ENCODE measurements at places on chromosomes 12 and 14.

DNA sequence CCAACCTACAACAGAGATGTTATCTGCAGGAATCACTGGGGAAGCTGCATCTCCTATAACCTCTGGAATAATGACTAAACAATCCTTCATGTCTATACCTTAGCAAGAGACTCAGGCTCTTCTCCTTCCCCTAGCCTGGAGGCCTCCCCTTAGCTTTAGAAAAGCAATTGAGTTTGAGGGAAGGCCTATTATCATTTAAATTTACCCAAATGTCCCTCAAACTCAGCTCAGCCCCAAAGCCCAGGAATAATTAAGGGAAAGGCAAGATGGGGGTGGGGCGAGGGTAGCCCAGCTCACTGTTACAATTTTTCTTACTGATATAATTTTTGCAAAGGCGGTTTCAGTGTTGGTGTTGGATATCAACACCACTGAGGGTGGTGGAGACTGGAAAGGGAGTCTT, 151.4 kb upstream of the EEA1 start:
- no peak overlapping the region for H3K4me3 ChIP-seq
- no peaks in the 10 kb centered on the region for H3K4me1 ChIP-seq
- no peaks in the 10 kb centered on the region for H3K36me3 ChIP-seq

DNA sequence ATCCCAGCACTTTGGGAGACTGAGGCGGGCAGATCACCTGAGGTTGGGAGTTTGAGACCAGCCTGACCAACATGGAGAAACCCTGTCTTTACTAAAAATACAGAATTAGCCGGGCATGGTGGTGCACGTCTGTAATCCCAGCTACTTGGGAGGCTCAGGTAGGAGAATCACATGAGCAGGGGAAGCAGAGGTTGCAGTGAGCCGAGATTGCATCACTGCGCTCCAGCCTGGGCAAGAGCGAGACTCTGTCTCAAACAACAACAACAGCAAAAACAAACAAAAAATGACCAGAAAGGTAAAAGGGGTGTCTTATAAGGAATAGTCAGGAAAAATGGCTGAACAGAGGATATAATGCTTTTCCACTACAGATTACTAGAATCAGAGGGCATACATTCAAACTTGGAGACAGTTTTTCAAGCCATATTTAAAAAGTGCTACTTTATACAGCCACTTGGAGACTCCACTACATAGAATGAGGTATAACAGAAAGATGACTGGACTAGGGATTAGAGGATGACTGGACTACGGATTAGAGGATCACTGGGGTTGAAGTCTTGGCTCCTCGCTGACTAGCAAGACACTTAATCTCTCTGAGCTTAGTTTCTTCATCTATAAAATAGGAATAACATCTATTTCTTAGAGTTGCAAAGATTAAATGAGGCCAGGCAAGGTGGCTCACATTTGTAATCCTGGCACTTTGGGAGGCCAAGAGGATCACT, 4.9 kb upstream of the CS start:
- no peaks in the 10 kb centered on the region for H3K27me3 ChIP-seq
- peaks cover 19% of the 10 kb centered on the region for H3K4me1 ChIP-seq
- H3K4me3 ChIP-seq, result no peak overlapping the region
- H3K27ac ChIP-seq, result no peak overlapping the region
- no peak for DNase-seq

GRCh38 chr12:125954362-125954761, 889.1 kb downstream of the AACS start:
- H3K36me3 ChIP-seq, result no peaks in the 10 kb centered on the region
- DNase-seq, result no peak
- H3K27ac ChIP-seq, result no peak overlapping the region

- no peaks in the 10 kb centered on the region for H3K27me3 ChIP-seq
- H3K4me1 ChIP-seq, result peaks cover 6% of the 10 kb centered on the region
- peaks cover 15% of the 10 kb centered on the region for H3K36me3 ChIP-seq
- no peak overlapping the region for H3K27ac ChIP-seq
- no peak for DNase-seq
Measured at GRCh38 chr14:77347751-77348150, 26.9 kb downstream of the GSTZ1 start.

- H3K27me3 ChIP-seq, result no peaks in the 10 kb centered on the region
- H3K4me1 ChIP-seq, result peaks cover 5% of the 10 kb centered on the region
- H3K36me3 ChIP-seq, result no peaks in the 10 kb centered on the region
Measured at GRCh38 chr12:69339999-69340398, 8.2 kb upstream of the LYZ start.

GRCh38 chr12:66065150-66065549, 65.4 kb downstream of the LLPH start:
- DNase-seq, result no peak
- H3K4me3 ChIP-seq, result no peak overlapping the region
- H3K4me1 ChIP-seq, result peaks cover 7% of the 10 kb centered on the region

- no peak for DNase-seq
- H3K4me3 ChIP-seq, result no peak overlapping the region
Measured at GRCh38 chr12:114762490-114763110, 78.6 kb upstream of the TBX3 start.

DNA sequence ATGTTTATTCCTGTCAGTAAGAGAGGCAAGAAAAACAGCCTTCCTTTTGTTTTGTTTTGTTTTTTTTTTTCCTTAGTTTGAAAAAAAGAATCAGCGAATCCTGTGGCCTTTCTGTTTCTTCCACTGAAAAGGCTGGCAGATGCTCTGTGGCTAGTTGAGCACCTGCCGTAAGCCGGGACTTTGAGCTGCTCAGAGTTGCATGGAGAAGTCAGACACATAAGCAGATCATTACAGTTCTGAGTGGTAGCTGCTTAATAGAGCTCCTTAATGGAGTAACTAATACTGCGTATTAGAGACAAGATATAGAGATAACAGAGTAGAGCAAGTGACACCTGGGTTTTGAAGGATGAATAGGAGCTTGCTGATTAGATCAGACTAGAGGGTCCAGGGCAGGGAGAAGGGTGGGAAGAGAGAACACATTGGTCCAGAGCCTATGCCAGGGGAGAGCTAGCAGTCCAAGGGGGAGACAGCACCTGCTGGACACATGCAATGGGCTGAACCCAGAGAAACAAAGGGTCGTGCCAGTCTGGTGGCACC, 129.4 kb downstream of the TSPAN9 start:
- no peak for DNase-seq
- H3K27me3 ChIP-seq, result no peaks in the 10 kb centered on the region
- no peak overlapping the region for H3K27ac ChIP-seq
- H3K36me3 ChIP-seq, result peaks cover 6% of the 10 kb centered on the region
- peaks cover 11% of the 10 kb centered on the region for H3K4me1 ChIP-seq

DNA sequence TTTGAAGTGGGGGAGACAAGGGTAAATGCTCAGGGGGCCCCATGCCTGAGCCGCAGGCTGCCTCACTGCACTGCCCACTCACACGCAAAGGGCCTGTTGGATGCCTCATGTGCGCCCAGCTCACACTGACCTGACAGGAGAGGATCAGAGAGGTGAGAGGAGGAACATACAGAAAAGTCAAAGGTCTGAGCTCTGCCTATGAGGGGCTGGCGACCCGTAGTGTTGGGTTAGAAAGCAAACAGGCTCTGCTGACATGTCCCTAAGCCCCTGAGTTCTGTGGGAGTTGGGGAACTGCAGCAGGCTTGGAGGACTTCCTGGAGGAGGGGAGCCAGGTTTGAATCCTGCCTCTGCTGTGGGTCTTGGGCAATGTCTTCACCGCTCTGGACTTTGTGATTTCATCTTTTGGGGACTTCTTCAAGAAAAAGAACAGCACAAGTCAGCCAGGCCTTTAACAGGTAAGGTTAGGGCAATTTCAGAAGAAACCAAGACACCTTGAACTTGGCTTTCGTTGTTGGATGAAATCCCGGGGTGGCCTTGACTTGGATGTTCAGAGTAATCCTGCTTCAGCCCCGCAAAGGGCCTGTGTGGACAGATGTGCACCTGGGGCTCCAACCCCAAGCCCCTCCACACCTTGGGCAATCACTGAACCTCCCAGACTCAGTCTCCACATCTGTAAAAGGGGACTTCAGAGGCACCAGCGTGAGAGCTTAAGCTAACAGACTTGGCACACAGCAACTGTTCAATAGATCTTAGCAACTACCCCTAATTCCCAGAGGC, 116.8 kb downstream of the SCARB1 start:
- H3K4me3 ChIP-seq, result peak overlapping the region; percentile 53
- peaks cover 29% of the 10 kb centered on the region for H3K4me1 ChIP-seq
- H3K27ac ChIP-seq, result no peak overlapping the region
- H3K36me3 ChIP-seq, result no peaks in the 10 kb centered on the region

- no peak overlapping the region for H3K27ac ChIP-seq
- H3K4me3 ChIP-seq, result no peak overlapping the region
- no peaks in the 10 kb centered on the region for H3K4me1 ChIP-seq
- no peaks in the 10 kb centered on the region for H3K36me3 ChIP-seq
- DNase-seq, result peak; percentile 65
Measured at GRCh38 chr12:117587631-117588287, 226.3 kb upstream of the NOS1 start.

- H3K36me3 ChIP-seq, result peaks cover 3% of the 10 kb centered on the region
- H3K27me3 ChIP-seq, result no peaks in the 10 kb centered on the region
- no peak overlapping the region for H3K27ac ChIP-seq
- DNase-seq, result no peak
- no peak overlapping the region for H3K4me3 ChIP-seq
Measured at GRCh38 chr12:77013091-77013490, 52.3 kb downstream of the E2F7 start.

- peaks cover 56% of the 10 kb centered on the region for H3K4me1 ChIP-seq
- peaks cover 11% of the 10 kb centered on the region for H3K36me3 ChIP-seq
- H3K27me3 ChIP-seq, result no peaks in the 10 kb centered on the region
- peak within 1 kb of the TSS; percentile 78 for H3K4me3 ChIP-seq
Measured at GRCh38 chr14:68979021-68979721, at the start of gene ACTN1. Gene ACTN1, minus strand, starts transcription at chr14:68979302. Its CDS starts 246 bp downstream, at chr14:68979056.

GRCh38 chr14:104434214-104435076, 145.1 kb upstream of the C14orf180 start:
- H3K36me3 ChIP-seq, result no peaks in the 10 kb centered on the region
- no peaks in the 10 kb centered on the region for H3K4me1 ChIP-seq
- H3K27ac ChIP-seq, result no peak overlapping the region
- no peak overlapping the region for H3K4me3 ChIP-seq
- no peak for DNase-seq
- H3K27me3 ChIP-seq, result peaks cover 24% of the 10 kb centered on the region

- DNase-seq, result no peak
- H3K4me1 ChIP-seq, result no peaks in the 10 kb centered on the region
- no peak overlapping the region for H3K4me3 ChIP-seq
- H3K36me3 ChIP-seq, result no peaks in the 10 kb centered on the region
- H3K27me3 ChIP-seq, result no peaks in the 10 kb centered on the region
Measured at GRCh38 chr12:78331753-78332152, 501.1 kb downstream of the NAV3 start.

DNA sequence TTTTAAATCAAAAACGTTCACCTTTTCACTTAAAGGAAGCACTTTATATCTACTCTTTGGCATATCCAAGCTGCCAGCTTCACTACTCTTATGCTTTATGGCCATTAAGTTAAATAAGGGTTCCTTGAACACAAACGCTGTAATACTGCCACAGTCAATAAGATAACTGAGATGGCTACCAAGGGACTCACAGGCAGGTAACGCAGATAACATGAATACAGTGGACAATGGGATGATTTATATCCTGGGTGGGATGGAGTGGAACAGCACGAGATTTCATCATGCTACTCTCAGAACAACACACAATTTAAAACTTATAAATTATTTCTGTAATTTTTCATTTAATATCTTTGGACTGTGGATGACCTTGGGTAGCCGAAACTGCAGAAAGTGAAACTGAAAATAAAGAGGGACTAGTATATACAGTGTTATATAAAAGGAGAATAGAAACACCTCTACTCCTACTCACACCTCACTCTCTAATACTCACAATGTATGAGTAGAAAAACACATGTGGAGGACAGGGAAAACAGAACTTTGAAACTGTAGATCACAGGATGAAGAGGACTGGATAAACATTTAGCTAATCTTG, 367.3 kb downstream of the C12orf50 start:
- peak overlapping the region; percentile 57 for H3K4me3 ChIP-seq
- no peak for DNase-seq
- H3K27me3 ChIP-seq, result no peaks in the 10 kb centered on the region
- H3K4me1 ChIP-seq, result peaks cover 20% of the 10 kb centered on the region

DNA sequence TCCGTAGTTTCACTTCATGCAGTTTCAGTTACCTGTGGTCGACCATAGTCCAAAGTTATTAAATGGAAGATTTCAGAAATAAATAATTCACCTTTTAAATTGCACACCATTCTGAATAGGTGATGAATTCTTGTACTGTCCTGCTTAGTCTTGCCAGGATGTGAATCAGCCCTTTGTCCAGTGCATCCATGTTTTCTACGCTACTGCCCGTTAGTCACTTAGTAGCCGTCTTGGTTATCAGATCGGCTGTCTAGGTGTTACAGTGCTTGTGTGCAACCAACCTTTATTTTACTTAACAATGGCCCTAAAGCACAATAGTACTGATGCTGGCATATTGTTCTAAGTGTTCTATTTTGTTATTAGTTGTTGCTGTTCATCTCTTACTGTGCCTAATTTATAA, 146.7 kb downstream of the ACSS3 start:
- DNase-seq, result peak; percentile 8
- H3K27ac ChIP-seq, result no peak overlapping the region
- no peaks in the 10 kb centered on the region for H3K4me1 ChIP-seq
- H3K36me3 ChIP-seq, result no peaks in the 10 kb centered on the region
- peaks cover 50% of the 10 kb centered on the region for H3K27me3 ChIP-seq

DNA sequence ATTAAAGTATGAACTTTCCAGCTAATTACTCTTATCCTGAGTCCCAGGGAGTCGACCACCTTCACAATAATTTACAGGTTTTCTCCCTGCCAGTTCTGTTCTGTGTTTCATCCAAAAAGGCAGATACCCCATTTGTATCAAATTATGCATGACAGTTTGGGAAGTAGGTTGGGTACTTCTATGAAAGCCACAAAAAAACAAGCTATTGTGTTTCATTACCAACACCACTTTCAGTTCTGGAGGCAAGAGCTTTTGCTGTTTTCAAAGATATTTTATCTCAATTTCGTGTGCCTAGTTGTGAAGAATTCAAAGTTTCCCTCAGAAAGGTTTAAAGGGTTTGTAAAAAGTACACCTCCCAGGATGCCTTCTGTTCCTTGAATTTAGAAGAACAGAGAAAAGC, 557.4 kb downstream of the FLRT2 start:
- H3K36me3 ChIP-seq, result no peaks in the 10 kb centered on the region
- H3K4me3 ChIP-seq, result no peak overlapping the region
- no peak overlapping the region for H3K27ac ChIP-seq
- H3K4me1 ChIP-seq, result peaks cover 9% of the 10 kb centered on the region
- no peaks in the 10 kb centered on the region for H3K27me3 ChIP-seq
- no peak for DNase-seq

DNA sequence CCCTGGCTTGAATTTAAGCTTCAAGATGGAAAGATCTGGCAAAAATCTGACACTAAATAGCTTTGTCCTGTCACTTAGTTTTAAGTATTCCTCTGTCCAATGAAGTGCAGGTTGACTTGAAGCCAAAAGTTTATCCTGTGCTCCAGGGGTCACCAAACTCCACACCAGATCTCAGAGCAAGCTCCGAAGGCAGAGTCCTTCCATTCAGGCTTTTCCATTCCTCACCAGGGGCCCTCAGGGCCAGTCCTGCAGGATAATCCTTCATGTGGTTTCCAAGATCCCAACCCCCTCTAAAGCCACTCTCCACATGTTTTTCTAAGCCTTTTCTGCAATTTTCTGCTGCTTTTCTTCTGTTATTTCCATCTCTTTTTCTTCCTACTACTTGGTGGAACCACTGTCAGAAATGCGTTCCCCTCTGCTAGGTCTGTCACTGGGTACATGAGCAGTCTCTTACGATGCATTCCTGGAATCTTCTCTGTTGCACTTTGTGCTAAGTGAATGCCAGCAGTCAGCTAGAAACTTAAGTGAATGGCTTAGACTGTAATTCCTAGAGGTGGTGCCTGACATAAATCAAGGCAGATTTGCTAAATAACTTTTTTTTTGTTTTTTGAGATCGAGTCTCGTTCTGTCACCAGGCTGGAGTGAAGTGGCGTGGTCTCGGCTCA, 251.4 kb downstream of the MSRB3 start:
- peaks cover 7% of the 10 kb centered on the region for H3K36me3 ChIP-seq
- H3K27me3 ChIP-seq, result no peaks in the 10 kb centered on the region
- DNase-seq, result no peak
- peaks cover 43% of the 10 kb centered on the region for H3K4me1 ChIP-seq

Data from MCF 10A (cell line).